ENCODE measurements at places on chromosomes 7 and 10.
A peak's percentile ranks its signal among the peaks of the same experiment; 100 is the strongest.

GRCh38 chr7:132575419-132575981 is 770 bp downstream of the PLXNA4 start:
- DNase-seq = peak; percentile 38

GRCh38 chr10:62814756-62815380 is 1.3 kb downstream of the EGR2 start:
- no peak for DNase-seq

GRCh38 chr10:30396293-30396692 is 37.7 kb upstream of the MAP3K8 start:
- DNase-seq = no peak

DNA sequence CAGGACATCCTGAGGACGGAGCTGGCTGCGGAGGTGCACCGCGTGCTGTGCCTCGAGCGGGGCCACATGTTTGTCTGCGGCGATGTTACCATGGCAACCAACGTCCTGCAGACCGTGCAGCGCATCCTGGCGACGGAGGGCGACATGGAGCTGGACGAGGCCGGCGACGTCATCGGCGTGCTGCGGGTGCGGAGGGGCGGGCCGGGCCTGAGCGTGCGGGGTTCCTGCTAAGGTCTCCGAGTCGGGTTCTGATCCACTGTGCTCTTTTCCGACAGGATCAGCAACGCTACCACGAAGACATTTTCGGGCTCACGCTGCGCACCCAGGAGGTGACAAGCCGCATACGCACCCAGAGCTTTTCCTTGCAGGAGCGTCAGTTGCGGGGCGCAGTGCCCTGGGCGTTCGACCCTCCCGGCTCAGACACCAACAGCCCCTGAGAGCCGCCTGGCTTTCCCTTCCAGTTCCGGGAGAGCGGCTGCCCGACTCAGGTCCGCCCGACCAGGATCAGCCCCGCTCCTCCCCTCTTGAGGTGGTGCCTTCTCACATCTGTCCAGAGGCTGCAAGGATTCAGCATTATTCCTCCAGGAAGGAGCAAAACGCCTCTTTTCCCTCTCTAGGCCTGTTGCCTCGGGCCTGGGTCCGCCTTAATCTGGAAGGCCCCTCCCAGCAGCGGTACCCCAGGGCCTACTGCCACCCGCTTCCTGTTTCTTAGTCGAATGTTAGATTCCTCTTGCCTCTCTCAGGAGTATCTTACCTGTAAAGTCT is 10.4 kb downstream of the ATG9B start:
- DNase-seq = peak; percentile 63

GRCh38 chr10:22597138-22597537 is 117.2 kb downstream of the PIP4K2A start:
- DNase-seq = no peak

DNA sequence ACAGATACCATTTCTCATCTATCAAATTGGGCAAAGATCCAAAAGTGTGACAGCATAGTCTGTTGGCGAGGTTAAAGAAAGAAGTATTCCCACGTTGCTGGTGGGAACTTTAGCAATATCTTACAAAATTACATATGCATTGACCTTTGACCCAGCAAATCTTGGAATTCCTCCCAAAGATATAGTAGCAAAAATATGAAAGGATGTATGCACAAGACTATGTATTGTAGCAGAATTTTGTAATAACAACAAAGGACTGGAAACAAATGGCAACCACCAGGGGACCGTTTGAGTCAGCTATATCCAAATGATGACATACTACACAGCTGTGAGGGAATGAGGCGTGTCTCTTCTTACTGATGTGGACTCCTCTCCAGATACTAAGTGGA is 50.2 kb downstream of the KCNH2 start:
- peak; percentile 89 for DNase-seq

DNA sequence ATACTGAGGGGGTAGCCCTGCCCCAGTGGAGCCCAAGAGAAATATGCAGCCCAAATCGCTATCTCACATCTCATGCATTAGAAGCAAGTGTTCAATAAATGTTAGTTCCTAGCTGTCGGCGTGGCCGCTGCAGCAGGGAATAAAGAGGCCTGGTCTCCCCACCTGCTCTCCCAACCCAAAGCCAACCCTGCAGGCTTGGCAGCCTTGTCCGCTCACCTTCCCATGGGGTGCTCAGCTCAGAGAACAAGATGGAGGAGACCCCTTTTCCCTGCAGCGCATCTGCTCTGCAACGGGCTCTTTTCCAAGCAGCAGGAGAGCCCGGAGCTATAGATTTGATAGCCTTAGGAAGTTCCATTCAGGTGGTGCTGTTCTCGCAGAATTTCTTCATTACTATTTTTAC is 12.0 kb upstream of the DOCK1 start:
- peak; percentile 59 for DNase-seq

DNA sequence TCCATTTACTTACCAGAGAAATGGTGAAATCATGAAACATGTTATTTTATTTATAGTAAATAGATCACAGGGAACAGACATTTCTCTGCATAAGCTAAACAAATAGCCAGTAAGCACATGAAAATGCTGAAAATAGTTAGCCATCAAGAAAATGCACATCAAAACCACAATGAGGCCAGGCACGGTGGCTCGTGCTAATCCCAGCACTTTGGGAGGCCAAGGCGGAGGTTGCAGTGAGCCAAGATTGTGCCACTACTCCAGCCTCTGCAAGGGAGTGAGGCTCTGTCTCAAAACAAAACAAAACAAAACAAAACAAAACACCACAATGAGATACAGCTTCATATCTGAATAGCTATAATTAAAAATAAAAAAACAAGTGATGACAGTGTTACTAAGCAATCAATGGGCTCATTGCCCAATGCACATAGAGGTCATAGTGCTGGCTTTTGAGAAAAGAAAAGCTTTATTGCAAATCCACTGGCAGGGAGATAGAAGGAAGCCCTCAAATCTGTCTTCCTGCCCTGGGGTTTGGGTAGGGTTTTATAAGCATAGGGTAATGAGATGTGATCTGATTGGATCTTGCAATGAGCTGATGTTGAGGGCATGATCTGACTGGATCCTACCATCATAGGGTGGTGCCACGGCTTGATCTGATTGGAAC is 16.2 kb downstream of the CSTF2T start:
- no peak for DNase-seq

DNA sequence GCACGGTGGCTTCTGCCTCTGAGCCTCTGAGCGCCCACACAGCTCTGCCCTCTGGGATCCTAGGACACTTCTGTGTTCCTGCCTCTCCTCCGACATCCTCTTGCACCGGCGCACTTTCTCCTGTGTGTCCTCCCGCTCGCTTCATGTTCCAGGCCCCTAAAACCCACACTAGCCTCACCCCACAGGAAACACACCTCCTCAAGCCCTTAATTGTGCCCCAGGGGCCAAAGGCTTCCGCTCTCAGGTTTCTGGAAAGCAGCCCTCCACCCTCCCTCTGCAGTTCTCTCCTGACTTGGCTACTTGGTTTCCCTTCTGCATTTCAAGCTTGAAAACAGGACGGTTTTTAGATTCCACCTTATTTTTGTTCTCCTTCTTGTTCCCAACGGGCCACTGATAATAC is 7.3 kb downstream of the GFRA1 start:
- no peak for DNase-seq

GRCh38 chr7:134343796-134344195 is 27.1 kb upstream of the SLC35B4 start:
- DNase-seq = no peak

- DNase-seq = no peak
Measured at GRCh38 chr7:137753948-137754851, 92.6 kb downstream of the DGKI start.

GRCh38 chr10:77944519-77944918 is 18.0 kb upstream of the DLG5 start:
- DNase-seq = no peak

GRCh38 chr7:159126311-159127260 is 18.1 kb downstream of the VIPR2 start:
- no peak for DNase-seq

GRCh38 chr7:74149603-74150002 is 24.6 kb upstream of the EIF4H start:
- no peak for DNase-seq

DNA sequence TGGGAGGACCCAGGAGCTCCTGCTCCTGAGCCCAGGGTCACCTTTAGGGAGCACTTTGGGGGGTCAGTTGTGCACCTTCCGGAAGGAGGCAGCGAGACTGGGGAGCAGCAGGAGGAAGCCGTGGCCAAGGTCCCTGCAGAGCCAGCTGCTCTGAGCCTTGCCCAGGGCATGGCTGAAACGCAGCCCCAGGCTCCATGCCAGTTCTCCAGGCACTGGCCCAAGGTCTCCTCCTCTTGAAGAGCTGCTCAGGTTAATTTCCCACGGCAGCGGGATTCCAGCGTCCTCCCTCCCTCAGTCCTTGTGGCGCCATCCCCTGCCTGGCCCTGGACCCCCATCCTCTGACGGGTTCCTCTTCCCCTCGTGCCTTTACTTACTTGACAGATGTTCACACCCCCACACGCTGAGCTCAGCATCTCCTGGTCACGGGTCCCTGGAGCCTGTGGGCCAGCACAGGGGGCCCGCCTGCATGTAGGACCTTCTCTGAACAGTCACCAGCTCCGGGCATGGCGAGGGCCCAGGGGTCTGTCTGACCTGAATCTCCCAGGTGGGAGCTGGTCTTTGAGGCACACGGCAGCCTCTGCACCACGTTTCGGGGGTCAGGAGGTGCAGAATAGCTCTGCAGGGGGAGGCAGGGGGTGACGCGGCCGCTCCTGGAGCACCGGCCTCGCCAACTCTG is 16.7 kb upstream of the CFAP46 start:
- no peak for DNase-seq

DNA sequence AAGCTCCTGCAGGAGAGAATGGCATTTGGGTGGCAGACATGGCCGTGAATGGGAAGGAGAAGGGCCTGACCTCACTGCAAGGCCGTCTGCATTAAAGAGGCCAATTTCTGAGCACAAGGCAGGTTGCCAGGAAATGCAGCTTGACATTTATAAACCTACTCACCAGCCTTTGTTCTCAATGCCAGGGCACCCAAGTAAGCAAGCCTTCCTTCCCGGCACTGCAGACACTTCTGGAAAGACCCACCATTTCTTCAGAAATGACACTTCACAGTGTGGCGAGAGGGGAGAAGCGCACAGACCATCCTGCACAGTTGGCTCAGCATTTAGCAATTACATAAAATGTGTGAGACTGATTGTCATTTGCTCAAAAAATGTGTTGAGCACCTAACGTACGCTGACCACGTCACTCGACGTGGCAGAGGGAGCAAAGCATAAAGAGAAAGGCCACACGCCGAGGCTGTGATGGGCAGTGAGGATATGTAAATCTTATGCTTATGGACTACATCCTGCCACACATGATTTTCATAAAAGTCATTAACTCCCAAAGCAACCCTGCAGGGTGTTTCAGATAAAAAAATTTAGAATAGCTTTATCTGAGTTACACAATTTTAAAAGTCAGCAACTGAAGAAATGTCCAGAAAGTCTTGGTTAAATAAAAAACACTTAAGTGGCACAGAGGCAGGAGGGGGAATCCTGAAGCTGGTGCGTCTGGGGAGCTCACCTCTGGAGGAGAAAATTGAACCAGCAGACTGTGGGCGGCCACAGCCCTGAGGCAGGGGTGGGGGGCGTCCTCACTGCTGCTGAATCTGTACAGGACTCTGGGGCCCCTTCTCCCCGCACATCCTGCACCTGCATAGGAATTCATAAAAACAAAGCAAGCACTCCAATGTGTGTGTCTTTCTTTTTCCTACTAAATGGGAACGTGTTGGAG is 543.8 kb downstream of the PTPRN2 start:
- no peak for DNase-seq

DNA sequence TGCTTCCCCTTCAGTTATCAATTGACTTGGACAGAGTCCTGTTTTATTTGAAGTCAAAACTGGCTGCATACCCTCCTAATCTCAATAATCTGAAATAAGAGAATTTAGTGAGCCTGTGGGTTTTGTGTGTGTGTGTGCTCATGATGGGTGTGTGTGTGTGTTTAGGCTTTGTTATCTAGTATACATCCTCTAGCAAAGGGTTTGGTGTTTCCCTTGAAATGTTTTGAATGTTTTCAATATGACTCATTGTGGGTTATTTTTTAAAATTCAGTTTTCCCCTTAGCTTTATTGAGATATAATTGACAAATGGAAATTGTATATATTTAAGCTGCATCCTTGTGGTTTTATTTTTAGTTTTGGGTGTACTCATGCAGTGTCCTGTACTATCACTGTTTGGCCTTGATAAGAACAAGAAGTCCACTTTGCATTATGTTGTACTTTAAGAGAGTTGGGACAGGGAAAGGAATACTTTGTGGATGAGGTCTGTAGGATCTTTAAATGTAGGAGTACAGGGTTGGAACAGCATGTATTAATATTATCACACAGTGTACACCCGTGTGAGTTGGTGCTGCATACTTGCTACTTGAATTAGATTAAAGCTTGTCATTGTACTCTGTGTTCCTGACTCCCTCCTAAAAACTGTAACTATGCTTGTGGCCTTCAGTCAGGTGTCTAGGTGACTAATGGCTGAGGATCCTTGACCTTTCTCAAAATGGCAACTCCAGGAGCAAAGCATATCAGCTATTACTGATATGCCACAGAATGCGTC is 58.3 kb downstream of the VCL start:
- DNase-seq = no peak

- peak; percentile 34 for DNase-seq
Measured at GRCh38 chr10:51617576-51618235, 81.7 kb downstream of the CSTF2T start.

GRCh38 chr7:97373736-97374135 is 256.2 kb downstream of the SDHAF3 start:
- no peak for DNase-seq

DNA sequence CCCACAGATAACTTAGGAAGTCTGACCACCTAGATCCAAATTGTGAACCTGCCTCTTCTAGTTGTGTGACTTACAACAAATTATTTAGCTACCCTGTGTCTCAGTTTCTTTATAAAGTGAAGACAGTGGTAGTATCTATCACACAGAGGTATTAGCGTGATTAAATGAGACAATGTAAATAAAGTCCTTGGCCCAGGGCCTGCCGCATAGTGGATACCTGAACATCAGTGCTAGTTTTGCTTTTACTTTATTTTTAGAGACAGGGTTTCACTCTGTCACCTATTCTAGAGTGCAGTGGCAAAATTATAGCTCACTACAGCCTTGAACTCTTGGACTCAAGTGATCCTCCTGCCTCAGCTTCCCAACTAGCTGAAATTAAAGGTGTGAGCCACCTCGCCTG is 177.1 kb downstream of the CDK14 start:
- no peak for DNase-seq

DNA sequence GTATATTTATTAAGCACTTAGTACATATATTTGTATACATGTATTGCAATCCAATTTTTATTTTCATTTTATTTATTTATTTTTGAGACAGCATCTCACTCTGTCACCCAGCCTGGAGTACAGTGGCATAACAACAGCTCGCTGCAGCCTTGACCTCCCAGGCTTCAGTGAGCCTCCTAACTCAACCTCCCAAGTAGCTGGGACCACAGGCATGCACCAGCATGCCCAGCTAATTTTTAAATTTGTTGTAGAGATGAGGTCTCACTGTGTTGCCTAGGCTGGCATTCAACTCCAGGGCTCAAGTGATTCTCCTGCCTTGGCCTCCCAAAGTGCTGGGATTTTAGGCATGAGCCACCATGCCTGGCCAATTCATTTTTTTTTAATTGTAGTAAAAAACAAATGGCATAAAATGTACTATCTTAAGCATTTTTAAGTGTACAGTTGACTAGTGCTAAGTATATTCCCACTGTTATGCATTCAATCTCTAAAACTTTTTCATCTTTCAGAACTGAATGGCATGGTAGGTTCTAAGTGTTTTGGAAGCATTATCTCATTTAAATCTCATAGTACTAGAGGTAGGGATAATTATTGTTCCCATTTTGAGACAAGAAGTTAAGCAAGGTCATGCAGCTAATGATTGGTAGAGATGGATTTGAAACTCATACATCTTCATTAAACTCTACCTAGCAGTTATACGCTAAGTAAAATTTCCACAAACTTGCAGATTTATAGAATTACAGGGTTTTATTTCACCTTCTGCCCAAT is 264.0 kb upstream of the NFE2L3 start:
- no peak for DNase-seq

GRCh38 chr10:128219295-128219694 is 93.1 kb upstream of the MKI67 start:
- no peak for DNase-seq
